ENCODE measurements at places on chromosomes 1 and 21.

DNA sequence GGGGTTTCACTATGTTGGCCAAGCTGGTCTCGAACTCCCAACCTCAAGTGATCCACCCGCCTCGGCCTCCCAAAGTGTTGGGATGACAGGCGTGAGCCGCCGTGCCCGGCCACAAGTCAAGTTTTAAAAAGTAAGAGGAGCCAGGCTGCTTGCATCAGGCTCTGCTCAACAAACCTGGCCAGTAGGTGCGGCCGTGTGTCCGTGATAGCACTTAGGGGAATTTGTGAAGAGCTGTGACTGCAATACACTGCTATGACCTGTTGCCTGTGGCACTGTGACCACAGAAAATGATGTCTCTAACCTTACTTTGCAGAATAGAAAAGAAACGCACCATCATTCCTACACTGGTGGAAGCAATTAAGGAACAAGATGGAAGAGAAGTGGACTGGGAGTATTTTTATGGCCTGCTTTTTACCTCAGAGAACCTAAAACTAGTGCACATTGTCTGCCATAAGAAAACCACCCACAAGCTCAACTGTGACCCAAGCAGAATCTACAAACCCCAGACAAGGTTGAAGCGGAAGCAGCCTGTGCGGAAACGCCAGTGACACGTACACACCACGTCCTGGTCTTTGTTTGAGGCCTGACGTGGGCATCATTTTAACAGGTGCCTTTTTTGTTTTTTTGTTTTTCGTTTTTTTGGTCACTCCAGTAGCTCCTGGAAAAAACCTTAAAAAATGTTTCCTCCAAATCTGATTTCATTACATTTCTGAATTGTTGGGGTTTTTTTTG lies 16.7 kb downstream of the C1orf174 start:
- no peak for DNase-seq

GRCh38 chr1:203538726-203539125 lies 44.8 kb downstream of the OPTC start:
- DNase-seq: no peak

DNA sequence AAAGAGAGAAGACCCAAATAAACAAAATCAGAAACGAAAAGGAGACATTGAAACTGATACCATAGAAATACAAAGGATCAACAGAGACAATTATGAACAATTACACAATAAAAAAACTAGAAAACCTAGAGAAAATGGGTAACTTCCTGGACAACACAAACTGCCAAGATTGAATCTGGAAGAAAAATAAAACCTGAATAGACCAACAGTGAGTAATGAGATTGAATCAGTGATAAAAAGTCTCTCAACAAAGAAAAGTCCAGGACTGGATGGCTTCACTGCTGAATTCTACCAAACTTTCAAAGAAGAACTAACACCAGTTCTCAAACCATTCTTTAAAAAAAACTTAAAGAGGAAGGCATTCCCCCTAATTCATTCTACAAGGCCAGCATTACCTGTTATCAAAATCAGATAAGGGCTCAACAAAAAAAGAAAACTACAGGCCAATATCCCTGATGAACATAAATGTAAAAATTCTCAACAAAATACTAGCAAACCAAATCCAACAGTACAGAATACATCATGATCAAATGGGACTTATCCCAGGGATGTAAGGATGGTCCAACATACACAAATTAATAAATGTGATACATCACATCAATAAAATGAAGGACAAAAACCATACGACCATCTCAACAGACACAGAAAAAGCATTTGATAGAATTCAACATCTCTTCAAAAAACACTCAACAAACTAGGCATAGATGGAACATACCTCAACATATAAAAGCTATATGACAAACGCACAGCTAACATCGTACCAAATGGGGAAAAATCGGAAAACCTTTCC lies 119.9 kb downstream of the ACBD6 start:
- DNase-seq: no peak

DNA sequence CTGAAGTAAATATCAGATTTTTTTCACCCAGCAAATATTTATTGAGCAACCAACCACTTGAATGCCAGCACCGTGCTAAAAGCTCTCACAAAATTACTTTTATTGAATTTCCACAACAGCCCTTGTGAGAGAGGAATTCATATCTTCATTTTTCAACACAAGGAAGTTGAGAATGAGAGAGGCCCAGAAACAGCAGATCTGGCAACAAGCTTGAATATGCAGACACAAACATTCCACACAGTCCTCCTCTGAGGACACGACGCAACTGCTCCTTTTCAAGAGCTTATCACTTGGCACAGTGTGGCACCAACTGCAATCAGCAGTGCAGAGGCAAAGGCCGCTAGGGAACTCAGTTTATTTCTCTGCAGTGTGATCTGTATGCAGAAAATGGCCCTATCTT lies 32.2 kb upstream of the IFNAR2 start:
- no peak for DNase-seq

DNA sequence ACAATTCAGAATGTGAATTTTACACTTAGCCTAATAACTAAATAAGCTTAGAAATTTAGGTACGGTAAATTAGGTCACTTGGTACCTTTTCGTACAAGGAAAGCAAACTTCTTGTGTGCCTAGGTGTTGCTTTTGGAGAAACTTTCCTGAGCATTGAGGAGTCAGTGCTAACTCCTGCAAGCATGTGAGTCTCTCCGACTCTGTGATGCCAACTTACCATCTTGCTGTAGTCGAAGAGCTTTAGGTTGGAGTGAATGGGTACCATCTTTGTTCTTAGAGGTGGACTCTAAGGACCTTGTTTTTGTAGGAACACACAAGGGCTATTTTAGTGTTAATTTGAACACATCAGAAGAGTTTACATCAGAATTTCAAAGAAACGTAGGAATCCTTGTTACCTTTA lies 688.9 kb downstream of the USP25 start:
- no peak for DNase-seq

- DNase-seq: peak; percentile 75
Observed at GRCh38 chr1:34164771-34165391, at the start of gene CSMD2. TSS of gene CSMD2 (minus strand) at chr1:34165230. CDS start at chr1:34165097, 133 bp downstream.

DNA sequence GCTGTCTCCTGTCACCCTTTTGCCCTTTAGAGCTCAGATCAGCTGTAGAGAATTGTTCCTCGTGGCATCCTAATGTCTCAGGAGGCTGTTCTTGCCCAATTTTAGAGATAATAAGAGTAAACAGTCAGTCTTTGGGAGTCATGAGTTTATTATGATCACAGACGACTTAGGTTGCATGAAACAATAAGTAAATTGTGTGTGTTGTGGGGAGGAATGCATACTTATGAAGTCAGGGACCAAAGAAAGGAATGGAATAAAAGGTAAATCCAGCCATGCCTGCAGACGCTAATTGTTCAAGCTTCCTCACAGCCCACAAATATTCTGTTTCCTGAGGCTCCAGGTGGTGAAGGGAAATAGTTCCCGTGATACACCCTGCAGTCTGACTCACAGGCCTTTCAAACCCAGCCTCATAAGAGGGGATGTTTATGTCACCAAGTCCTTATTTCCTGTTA lies 897 bp downstream of the EPHX4 start:
- no peak for DNase-seq

GRCh38 chr1:226217273-226217672 lies 6.2 kb upstream of the MIXL1 start:
- no peak for DNase-seq

All from nucleus accumbens (tissue), 56 donors.